ENCODE measurements at places on chromosomes 12 and 14.
A peak's percentile ranks its signal among the peaks of the same experiment; 100 is the strongest.

DNA sequence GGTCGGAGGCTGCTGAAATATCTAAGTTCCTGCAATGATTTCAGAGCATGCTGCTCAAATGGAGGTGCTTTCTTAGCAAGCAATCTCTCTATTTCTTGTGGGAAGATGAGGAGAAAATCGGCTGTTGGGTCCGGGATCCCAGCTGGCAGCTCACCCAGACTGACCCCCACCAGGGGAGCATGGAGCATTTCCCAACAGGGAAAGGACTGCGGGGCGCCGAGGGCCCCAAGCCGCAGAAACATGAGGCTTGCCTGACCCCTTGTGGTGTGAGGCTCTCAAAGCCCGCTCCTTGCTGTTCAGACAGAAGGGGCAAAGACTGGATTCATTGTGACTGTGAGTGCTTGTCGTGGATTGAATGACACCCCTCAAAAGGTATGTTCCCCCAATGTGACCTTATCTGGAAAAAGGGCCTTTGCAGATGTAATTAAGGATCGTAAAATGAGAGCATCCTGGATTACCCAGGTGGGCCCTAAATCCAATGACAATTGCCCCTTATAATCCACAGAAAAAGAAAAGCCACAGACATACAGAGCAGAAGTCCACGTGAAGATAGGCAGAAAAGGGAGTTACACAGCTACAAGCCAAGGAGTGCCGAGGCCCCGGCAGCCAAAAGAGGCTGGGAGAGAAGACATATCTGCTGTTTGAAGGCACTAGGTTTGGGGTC lies 116.3 kb upstream of the VASH1 start:
- DNase-seq, result peak; percentile 14

DNA sequence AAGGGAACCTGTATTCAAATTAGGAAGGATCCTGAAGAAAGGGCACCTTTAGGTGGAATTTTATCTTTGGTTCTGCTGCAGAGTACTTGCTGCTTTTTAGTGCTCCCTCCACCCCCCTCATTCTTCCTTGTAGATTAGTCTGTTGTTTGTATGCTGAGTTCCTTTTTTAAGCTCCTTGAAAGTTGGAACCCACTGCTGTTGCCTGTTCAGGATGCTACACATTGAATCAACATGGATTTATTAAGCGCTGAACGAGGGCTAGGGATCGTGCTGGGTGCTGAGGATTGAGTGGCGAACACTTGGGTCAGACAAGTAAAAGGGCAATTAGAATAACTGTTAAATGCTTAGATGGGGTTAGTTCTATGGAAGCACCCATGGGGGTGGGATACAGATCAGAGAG lies 884 bp upstream of the AMN1 start:
- DNase-seq, result no peak

GRCh38 chr14:60102389-60102788 lies 10.7 kb downstream of the PCNX4 start:
- peak; percentile 95 for DNase-seq

- no peak for DNase-seq
Measured at GRCh38 chr14:85535321-85535720, 5.4 kb downstream of the FLRT2 start.

DNA sequence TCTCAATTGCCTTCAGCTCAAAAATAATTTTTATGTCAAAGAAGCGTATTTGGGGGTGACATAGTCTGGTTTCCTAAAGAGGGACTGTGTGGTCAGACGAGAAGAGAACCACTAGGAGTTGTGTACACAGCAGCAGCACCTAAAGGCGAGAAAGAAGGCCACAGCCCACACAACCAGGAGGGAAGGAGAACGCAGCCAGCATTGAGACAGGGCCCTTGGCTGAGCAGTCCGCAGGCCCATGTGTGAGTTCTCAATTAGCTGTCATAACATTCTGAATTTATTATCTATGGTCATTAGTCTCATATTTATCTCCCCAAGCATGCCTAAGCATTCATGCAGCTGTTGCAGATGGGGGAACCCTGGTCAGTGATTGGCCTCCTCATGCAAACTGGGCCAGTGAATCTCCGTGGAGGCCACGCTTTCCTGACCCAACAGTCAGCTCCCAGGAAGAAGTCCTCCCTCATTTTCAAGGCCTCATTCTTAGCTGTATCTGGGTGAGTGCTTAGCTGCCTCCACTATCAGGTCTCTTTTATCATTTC lies 81.2 kb upstream of the ATF7IP start:
- peak; percentile 11 for DNase-seq

DNA sequence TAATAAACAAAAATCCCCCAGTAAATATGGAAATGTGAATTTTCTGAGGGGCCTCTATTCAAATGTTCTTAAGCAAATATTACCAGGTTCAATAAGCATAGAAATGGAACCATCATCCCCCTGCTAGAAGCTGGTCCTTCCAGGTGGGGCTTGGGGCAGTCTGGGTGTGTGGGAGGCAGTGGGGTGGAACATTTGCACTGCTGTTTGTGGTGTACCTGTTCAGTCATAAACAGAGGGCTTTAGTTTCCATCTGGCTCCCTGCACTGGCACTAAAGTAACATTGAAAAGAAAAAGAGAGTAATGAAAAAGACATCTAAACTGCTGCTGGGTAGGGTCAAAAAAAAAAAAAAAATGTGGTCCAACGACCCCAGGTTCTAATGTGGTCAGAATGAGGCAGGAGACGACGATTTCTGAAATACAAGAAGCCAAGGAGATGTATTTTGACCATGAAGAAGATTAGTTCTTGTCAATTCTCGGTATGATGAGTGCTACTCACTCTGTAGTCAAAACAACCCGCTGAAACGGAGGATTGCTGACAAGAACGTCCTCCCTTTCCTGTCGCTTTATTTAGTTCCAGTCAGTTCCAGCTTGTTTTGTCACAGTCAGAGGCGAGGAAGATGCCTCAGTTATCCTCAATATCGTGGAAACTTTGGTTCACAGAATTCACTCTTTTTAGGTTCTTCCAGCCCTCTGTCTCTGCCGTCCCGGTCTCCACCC lies 44.2 kb upstream of the MANSC4 start:
- no peak for DNase-seq

DNA sequence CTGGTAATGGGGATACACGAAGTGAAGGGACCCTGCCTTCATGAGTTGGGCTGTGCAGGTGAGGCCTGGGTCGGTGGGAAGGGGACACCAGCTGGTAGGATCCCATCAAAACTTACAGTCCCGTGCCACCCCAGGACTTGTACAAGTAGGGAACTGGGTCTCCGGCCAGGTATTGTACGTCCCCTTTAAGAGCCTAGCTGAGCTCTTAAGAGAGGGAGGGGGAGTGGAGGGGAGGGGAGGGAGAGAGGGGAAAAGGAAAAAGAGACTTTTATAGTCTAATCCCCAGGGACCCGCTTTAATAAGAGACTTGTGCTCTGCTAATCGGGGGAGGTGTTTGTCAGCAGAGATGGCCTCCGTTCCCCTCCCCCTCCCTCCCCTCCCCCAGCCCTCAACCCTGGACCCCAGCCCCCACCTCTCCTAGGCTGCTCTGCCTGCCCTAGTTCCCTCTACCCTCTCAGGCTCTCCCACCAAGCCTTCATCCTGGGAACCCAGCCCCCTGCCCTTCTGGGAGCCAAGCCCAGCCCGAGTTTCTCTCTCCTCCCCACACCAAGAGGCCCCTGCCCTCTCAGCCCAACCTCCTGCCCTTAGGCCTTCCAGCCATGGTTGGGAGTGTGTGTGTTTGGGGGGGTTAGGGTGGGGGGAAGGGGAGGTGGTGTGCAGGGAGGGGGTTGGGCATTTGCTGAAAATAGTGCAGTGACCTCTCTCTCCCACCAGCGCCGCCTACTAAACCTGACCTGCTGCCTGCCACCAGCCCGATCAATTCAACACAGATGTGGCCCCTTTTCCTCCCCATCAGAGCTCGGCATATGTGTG lies 2.6 kb downstream of the GDF11 start:
- DNase-seq, result peak; percentile 57

DNA sequence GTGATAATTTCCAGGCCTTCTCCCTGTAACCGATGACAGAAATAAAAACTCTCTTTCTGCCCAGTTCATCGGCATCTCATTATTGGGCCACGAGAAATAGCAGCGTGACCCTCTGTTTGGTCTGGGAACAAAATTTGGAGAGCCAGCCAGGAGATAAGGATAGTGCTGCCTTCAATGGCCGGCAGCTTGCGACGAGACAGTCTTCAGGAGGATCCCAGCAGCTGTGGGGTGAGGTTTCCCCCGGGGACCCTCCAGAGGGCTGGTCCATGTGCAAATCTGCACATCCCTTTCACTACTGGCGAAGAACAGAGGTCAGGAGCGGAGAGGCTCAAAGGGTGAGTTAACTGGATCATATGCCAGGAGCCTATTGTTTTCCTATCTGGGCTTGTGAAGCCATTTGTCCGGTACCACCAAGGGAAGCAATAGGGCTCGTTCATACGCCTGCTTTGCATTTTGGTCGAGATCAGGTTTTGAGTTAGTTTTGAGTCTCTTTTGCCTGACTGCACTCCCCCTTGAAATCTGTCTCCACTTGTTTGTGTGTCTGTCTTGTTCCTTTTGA lies 4.8 kb downstream of the SLC39A2 start:
- no peak for DNase-seq

- DNase-seq, result no peak
Measured at GRCh38 chr12:84172823-84173424, 739.7 kb downstream of the SLC6A15 start.

GRCh38 chr12:73629893-73630831 lies 907.5 kb upstream of the ATXN7L3B start:
- DNase-seq, result no peak

DNA sequence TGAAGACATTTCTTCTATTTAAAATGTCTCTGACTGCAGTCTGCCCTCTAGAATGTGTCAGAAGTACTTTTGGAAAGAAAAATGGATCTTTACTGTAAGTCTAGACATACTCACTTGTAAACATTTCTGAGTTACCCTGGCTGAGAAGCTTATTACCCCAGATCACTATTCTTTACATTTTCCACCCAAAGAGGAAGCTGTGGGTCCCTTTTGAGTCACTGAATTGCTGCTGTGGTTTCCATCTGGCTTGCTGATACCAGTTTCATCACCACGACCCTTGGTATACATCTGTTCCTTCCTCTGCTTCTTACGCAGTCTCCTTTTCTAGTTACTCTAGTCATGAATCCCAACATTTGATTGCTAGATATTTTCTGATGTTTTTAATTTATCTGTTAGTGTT lies 20.2 kb upstream of the CLEC4D start:
- no peak for DNase-seq

DNA sequence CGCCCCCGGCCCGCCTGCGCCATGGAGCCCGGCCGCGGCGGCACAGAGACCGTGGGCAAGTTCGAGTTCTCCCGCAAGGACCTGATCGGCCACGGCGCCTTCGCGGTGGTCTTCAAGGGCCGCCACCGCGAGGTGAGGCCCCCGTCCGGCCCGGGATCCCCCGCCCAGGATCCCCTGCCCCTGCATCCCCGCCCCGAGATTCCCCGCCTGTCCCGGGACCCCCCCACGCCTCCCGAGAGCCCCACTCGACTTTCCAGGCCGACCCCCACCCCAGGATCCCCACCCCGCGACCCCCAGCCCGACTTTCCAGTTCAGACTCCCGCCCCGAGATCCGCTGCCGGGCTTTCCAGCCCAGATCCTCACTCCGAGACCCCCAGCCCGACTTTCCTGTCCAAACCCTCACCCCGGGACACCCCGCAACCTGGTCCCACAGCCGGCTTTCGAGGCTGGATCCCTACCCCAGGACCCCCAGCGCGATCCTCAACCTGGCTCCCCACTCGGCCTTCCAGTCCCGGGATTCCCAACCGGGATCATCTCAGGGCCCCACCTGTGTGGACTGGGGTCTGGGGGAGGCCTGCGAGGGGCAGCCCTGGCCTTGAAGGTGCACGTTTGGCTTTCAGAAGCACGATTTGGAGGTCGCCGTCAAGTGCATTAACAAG lies 688 bp downstream of the ULK1 start:
- no peak for DNase-seq

- DNase-seq, result no peak
Measured at GRCh38 chr12:62760779-62761178, 174.2 kb downstream of the PPM1H start.

DNA sequence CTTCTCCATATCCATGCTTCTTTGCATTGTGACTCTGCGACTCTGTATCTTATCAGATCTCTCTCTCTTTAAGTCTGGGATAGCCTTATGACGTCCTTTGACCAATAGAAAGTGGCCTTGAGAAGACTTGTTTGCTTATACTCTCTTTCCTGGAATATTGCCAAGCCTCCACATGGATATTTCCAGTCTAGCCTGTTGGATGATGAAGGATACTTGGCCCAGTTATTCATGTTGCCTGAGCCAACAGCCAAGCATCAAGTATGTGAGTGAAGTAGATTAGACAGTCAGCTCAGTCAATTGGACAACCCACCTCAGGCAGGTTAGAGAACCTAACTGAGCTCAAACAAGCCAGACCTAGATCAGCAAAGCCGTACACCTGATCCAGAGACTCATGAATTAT lies 864.2 kb upstream of the MGAT4C start:
- DNase-seq, result no peak

GRCh38 chr14:90159146-90159545 lies 97.2 kb upstream of the PSMC1 start:
- no peak for DNase-seq

DNA sequence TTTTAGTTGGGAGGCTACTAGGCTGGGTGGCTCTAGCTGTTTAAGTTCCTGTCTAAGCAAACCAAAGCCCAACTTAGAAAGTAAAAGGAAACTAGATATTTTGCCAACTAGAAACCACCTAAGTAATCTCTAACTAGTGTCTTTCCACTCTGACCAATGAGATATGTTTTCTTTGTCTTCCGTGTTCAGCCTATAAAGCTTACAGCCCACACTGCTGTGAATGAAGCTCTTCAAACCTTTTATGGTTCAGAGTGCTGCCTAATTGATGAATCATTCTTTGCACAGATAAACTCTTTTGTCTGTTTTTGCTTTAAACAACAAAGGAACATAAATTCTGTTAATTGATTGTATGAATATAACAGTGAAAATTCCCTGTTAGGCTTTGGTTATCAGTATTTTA lies 66.1 kb downstream of the FUT8 start:
- DNase-seq, result peak; percentile 30

GRCh38 chr14:34356264-34356654 lies 105.8 kb downstream of the SPTSSA start:
- DNase-seq, result no peak

Data from fibroblast of upper back skin (primary cell).